Activated CD8-positive, alpha-beta T cell treated with anti-CD3 and anti-CD28 coated beads, Interleukin-2, amount 10 ng/mL, durations not matched to agents 7 days and 5 days (primary cell): ENCODE measurements at places on chromosomes 4 and X. TPM values are rescaled to one million over a fixed set of nuclear protein-coding genes. Genes with fewer than 3 reads are reported as not detected.

DNA sequence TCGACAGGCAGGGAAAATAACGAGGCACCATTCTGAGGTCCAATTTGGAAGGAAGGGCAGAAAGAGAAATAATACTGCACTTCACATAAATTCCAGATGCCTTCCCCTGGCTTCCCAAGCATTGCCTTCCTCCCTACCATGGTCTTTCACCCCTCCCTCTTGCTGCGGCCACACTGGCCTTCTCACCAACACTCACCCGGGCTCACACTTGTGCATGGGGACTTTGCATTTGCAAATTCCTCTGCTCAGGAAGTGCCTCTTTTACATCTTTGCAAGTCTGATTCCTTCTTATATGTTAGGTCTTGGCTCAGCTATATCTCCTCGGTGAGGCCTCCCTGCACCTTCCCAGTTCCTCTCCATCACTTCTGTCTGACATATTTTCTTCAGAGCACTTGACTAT, 199.4 kb downstream of the CHIC2 start:
- H3K4me3 ChIP-seq: no peak overlapping the region
- peaks cover 11% of the 10 kb centered on the region for H3K27me3 ChIP-seq

GRCh38 chr4:184596044-184596616, 53.1 kb downstream of the CASP3 start:
- H3K27ac ChIP-seq: no peak overlapping the region
- no peaks in the 10 kb centered on the region for H3K36me3 ChIP-seq
- DNase-seq: no peak
- no peak overlapping the region for H3K4me3 ChIP-seq
- peaks cover 19% of the 10 kb centered on the region for H3K4me1 ChIP-seq

Gene RIPPLY1
- total RNA-seq: not detected

- H3K27me3 ChIP-seq: no peaks in the 10 kb centered on the region
- no peak overlapping the region for H3K27ac ChIP-seq
- no peaks in the 10 kb centered on the region for H3K4me1 ChIP-seq
- no peak for DNase-seq
- peaks cover 44% of the 10 kb centered on the region for H3K36me3 ChIP-seq
- H3K4me3 ChIP-seq: no peak overlapping the region
Observed at GRCh38 chrX:340121-340520, 21.5 kb upstream of the GTPBP6 start.

DNA sequence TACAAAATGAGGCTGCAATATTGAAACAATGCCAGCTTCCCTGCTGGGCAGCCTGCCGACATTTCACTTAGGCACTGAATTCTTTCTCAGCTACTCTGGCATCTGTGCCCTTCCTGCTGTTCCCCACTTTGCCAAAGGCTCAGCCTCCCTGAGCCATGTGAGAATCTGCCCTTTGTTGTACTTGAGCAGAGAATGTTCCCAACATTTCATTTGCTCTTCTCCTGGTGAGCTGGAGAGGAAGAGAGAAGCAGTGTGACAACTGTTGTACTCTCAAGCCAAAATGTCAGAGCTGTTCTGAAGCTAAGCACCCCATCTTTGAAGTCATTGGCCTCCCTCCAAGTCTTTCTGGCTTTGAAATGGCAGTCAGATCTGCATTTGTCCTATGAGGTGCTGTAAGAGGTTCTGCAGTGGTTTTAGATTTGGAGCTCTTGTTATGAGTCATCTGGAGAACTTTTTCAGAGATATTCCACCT, 32.5 kb downstream of the LANCL3 start:
- DNase-seq: no peak
- H3K4me1 ChIP-seq: no peaks in the 10 kb centered on the region
- H3K27me3 ChIP-seq: no peaks in the 10 kb centered on the region
- no peak overlapping the region for H3K27ac ChIP-seq
- H3K4me3 ChIP-seq: no peak overlapping the region

Gene PASD1
- not detected for total RNA-seq

GRCh38 chr4:25100021-25100555, 60.2 kb downstream of the SEPSECS start:
- DNase-seq: no peak
- H3K36me3 ChIP-seq: no peaks in the 10 kb centered on the region
- no peak overlapping the region for H3K4me3 ChIP-seq
- no peak overlapping the region for H3K27ac ChIP-seq
- H3K4me1 ChIP-seq: no peaks in the 10 kb centered on the region
- peaks cover 4% of the 10 kb centered on the region for H3K27me3 ChIP-seq

Gene GPR143
- total RNA-seq: not detected

Gene PPP4R3C
- not detected for total RNA-seq

- no peaks in the 10 kb centered on the region for H3K36me3 ChIP-seq
- H3K27me3 ChIP-seq: no peaks in the 10 kb centered on the region
- no peak for DNase-seq
- H3K4me1 ChIP-seq: no peaks in the 10 kb centered on the region
- no peak overlapping the region for H3K27ac ChIP-seq
- no peak overlapping the region for H3K4me3 ChIP-seq
Observed at GRCh38 chr4:41072021-41072777, 142.1 kb downstream of the APBB2 start.

DNA sequence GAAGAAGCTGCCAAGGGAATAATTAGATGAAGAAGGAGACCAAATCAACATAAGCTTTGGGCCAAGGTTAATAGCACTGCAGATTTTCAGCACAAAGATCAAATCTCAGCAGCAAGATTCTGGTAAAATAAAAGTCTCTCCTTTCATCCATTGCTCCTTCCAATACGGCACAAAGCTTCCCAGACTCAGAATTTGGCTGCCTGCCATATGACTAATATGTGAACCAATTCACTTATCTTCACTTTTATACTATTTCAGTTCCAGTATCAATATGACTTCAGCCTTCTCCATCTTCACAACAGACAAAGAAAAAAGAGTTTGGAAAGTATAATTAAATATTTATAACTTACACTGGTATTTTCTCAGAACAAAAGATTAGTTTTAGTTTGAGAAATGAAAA, 978.3 kb upstream of the GRID2 start:
- no peak overlapping the region for H3K4me3 ChIP-seq
- no peak for DNase-seq
- H3K36me3 ChIP-seq: no peaks in the 10 kb centered on the region
- no peaks in the 10 kb centered on the region for H3K4me1 ChIP-seq
- H3K27ac ChIP-seq: no peak overlapping the region
- H3K27me3 ChIP-seq: no peaks in the 10 kb centered on the region

GRCh38 chr4:134754301-134755019, 552.9 kb upstream of the PABPC4L start:
- H3K27ac ChIP-seq: no peak overlapping the region
- no peaks in the 10 kb centered on the region for H3K27me3 ChIP-seq
- H3K36me3 ChIP-seq: no peaks in the 10 kb centered on the region
- DNase-seq: no peak
- H3K4me1 ChIP-seq: no peaks in the 10 kb centered on the region
- no peak overlapping the region for H3K4me3 ChIP-seq

GRCh38 chrX:69503782-69504625, at the start of gene NALF2:
Gene NALF2 (plus strand): TSS chrX:69504326. CDS start chrX:69505283, 957 bp downstream.
- no peaks in the 10 kb centered on the region for H3K36me3 ChIP-seq
- peak; percentile 46 for DNase-seq
- no peak within 1 kb of the TSS for H3K27ac ChIP-seq
- peak within 1 kb of the TSS; percentile 52 for H3K4me3 ChIP-seq
- H3K27me3 ChIP-seq: peaks cover 25% of the 10 kb centered on the region

Gene SRPK3
- total RNA-seq: not detected

Gene IQSEC2
- not detected for total RNA-seq

DNA sequence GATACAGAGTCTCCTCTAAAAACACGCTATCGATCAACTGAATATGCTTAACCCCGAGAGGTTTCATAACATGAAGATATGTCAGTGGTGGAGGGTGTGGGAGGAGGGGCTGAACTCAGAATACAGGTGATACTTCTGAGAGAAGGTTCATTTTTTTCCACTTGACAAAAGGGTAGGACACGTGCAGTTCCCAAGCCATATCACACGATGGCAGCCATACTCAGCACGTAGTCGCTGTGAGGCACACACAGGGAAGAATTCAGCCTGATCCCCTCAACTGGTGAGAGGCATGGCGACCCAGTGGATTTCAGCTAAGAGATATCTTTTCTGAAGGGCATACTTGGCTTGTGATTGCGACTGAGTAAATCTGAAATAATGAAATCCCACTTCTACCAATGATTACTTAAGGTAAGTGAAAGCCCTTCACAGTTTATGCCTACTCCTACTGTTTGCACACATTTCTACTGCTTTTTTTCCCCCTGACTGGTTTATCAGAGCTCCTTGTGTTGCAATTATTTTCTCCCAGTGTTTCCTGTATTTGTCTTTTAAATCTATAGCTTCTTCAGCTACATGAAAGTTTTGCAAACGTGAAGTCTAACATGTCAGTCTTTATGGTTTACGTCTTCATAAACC, 133.1 kb downstream of the CORIN start:
- no peak overlapping the region for H3K27ac ChIP-seq
- no peaks in the 10 kb centered on the region for H3K4me1 ChIP-seq
- DNase-seq: peak; percentile 45
- no peaks in the 10 kb centered on the region for H3K36me3 ChIP-seq

- H3K4me3 ChIP-seq: no peak overlapping the region
- H3K27me3 ChIP-seq: no peaks in the 10 kb centered on the region
- no peak overlapping the region for H3K27ac ChIP-seq
- no peaks in the 10 kb centered on the region for H3K4me1 ChIP-seq
- no peak for DNase-seq
- H3K36me3 ChIP-seq: no peaks in the 10 kb centered on the region
Observed at GRCh38 chr4:123880631-123881030, 484.0 kb downstream of the SPRY1 start.

DNA sequence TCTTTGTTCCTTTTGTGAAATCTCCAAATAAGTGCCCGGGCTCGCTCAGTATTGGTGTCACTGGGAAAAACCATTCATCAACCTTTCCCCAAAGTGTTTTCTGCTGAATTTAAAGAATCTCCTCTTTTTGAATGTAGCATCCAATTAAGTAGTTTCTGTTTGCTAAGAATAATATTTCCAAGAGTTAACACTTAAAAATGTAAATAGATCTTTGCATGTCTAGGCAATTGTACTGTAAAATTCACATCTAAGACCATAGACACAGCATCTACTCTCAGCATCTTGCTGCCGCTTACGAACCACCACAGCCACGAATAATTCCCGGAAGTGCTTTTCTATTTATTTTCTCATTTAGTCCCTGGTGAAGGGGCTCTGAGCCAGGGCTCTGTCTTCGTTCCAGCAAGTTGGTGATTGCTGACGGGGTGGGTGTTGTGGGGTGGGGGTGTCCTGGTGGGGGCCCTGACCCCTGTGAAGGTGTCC, 1.4 kb downstream of the NSG1 start:
- H3K27me3 ChIP-seq: peaks cover 29% of the 10 kb centered on the region
- H3K4me3 ChIP-seq: peak overlapping the region; percentile 59
- peaks cover 19% of the 10 kb centered on the region for H3K4me1 ChIP-seq
- no peaks in the 10 kb centered on the region for H3K36me3 ChIP-seq
- H3K27ac ChIP-seq: no peak overlapping the region

DNA sequence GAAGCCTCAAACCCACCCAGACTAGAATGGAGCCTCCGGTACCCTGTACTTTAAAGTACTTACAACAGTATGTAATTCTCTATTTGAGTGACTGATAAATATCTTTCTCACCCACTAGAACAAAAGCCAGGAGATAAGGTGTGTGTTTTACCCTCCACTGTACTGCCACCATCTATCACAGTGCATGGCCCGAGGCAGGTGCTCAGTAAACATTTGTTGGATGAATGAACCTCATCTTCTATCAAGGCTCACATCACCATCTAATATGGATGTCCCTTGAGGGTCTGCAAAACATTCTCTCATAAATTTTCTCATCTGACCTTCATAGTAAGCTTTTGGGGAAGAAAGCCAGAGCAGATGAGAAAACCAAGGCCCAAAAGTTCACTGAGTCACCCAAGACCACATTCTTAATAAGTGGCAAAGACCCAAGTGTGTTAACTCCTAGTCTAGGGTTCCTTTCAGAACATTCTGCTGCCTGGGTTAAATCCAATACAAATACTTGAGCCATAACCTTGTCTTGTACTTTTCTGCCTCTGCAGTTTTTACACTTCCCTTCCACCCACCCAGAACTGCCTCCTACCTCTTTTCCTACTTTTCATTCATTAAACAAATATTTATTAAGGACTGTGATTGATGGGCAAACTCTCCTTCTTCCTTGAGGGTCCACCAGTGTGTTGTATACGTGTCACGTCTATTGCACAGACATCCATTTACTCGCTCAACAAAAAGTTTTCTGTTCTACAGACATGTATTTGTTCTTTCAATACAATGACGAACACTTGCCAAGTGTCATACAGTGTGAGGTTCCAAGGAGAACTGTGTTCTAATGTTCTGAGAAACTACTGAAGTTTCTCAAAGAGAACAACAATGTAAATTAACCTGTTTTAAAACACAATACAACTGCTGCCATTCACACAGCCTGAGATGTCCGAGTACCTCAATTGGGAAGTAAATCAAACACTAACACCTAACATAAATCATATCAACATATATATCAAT, 35.7 kb downstream of the APBB2 start:
- H3K36me3 ChIP-seq: no peaks in the 10 kb centered on the region
- H3K27me3 ChIP-seq: peaks cover 4% of the 10 kb centered on the region
- DNase-seq: no peak
- H3K27ac ChIP-seq: no peak overlapping the region
- no peaks in the 10 kb centered on the region for H3K4me1 ChIP-seq
- no peak overlapping the region for H3K4me3 ChIP-seq

GRCh38 chr4:119233191-119233590, 20.7 kb downstream of the USP53 start:
- H3K36me3 ChIP-seq: peaks cover 20% of the 10 kb centered on the region
- DNase-seq: no peak
- peaks cover 53% of the 10 kb centered on the region for H3K4me1 ChIP-seq
- peak overlapping the region; percentile 46 for H3K4me3 ChIP-seq

GRCh38 chr4:36823199-36823967, 421.2 kb upstream of the NWD2 start:
- no peaks in the 10 kb centered on the region for H3K36me3 ChIP-seq
- H3K4me3 ChIP-seq: no peak overlapping the region
- DNase-seq: no peak
- H3K27ac ChIP-seq: no peak overlapping the region

Gene MAPK10
- total RNA-seq: not detected

Gene HTATSF1
- 93.6 TPM for total RNA-seq

GRCh38 chr4:105990933-105991332, 95.7 kb downstream of the NPNT start:
- no peaks in the 10 kb centered on the region for H3K36me3 ChIP-seq
- H3K4me3 ChIP-seq: no peak overlapping the region
- H3K4me1 ChIP-seq: no peaks in the 10 kb centered on the region
- no peak for DNase-seq

Gene SMR3B
- total RNA-seq: not detected

Gene GYPB
- not detected for total RNA-seq

GRCh38 chr4:139844057-139844456, 178.4 kb downstream of the MGST2 start:
- DNase-seq: no peak
- H3K36me3 ChIP-seq: no peaks in the 10 kb centered on the region
- H3K27ac ChIP-seq: no peak overlapping the region
- peaks cover 13% of the 10 kb centered on the region for H3K27me3 ChIP-seq
- no peak overlapping the region for H3K4me3 ChIP-seq

GRCh38 chr4:30460818-30461217, 259.4 kb upstream of the PCDH7 start:
- H3K36me3 ChIP-seq: no peaks in the 10 kb centered on the region
- H3K27ac ChIP-seq: no peak overlapping the region
- H3K4me1 ChIP-seq: no peaks in the 10 kb centered on the region
- no peaks in the 10 kb centered on the region for H3K27me3 ChIP-seq

- no peaks in the 10 kb centered on the region for H3K36me3 ChIP-seq
- H3K4me3 ChIP-seq: no peak overlapping the region
- H3K4me1 ChIP-seq: no peaks in the 10 kb centered on the region
- no peak for DNase-seq
- no peaks in the 10 kb centered on the region for H3K27me3 ChIP-seq
Observed at GRCh38 chrX:109590176-109590575, 34.8 kb downstream of the KCNE5 start.

Gene CENPI
- 40.2 TPM for total RNA-seq
